ENCODE measurements at places on chromosomes 6 and 20.

GRCh38 chr6:72972579-72972978 is 252.7 kb downstream of the KHDC1L start:
- no peak for DNase-seq

GRCh38 chr6:14645841-14646240 is 528.3 kb downstream of the CD83 start:
- DNase-seq, result peak; percentile 7

GRCh38 chr6:169337886-169338445 is 84.3 kb upstream of the THBS2 start:
- no peak for DNase-seq

GRCh38 chr6:24910961-24911725 is 24.6 kb downstream of the RIPOR2 start:
- no peak for DNase-seq

GRCh38 chr6:105774247-105774646 is 311.9 kb upstream of the PRDM1 start:
- DNase-seq, result no peak

GRCh38 chr6:50829898-50830444 is 11.3 kb downstream of the TFAP2B start:
- DNase-seq, result no peak

- no peak for DNase-seq
These were observed 34.5 kb downstream of the ABRACL start for GRCh38 chr6:139062932-139063646.

DNA sequence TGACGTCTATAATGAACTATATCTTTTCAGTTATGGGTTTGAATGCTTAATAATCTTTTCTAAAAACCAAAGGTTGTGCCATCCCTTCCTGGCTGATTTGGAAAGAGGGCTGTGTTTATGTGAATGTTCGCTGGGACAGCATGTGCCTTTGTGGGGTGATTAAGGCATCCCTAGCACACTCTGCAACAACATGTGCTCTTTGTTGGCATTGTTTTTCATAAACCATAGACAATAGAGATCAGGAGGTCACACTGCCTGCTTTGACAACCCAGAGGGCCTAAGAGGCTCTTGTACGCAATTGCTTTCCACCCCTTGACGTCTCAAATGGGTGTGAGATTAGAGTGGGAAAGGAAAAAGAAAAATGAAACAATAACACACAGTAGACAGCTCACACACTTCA is 116.0 kb downstream of the LRRC1 start:
- no peak for DNase-seq

DNA sequence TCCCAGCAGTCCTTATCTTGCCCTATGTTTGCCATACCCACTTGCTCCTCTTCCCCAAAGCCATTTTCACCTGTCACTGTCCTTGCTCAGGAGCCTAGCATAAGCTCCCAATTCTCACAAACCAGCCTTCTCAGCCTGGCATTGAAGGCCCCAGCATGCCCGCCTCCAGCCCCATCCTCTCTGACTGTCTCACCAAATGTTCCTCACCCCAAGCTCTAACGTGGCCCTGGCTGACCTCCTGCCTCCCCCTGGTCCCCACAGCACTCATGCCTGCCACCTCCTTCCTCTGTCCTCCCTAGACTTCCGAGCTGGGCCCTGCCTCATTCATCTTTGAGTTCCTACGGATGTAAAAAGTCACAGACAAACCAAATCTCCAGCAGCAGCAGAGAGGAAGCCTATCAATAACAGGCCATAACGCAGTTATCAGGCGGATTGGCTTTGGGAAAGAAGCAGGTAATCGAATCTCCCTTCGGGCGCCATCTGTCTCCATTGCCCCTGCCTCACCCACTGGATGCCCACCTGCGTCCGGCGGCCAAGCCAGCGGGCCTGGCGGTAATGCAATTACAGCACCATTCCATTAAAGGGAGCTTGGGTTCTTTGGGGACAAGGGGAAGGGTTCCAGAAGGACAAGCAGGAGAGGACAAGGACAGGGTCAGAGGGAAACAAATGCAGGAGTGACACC is 104.4 kb downstream of the MRPL14 start:
- DNase-seq, result no peak

DNA sequence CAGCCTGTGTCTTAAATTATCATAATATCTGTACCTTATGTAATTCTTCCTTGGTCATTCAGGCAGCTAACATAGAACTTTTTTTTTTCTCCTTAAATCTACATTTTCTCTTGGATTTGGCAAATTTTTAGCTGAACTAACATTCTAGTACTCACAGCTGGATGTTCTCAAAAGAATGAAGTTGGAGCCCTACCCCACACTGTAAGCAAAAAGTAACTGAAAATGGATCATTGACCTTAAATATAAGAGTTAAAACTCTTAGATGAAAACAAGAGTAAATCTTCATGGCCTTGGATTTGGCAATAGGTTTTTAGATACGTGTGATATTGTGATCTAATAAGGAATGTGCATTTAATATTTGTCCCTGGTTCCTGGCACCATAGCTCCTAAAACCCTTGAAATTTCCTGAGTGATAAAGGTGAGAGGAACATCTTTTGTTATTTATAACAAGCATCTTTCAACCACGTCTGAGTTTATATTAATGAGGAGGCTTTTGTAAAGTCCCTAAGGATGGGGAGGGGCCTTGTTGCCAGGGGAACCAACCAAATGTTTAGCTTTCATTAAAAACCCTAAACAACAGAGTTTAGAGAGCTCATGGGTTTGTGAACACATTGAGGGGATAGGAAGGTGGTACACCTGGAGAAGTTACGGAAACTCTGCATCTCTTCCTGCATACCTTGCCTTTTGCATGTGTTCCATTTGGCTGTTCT is 106.1 kb upstream of the ADGRF4 start:
- no peak for DNase-seq

- DNase-seq, result no peak
These were observed 609 bp downstream of the PGM3 start for GRCh38 chr6:83192456-83192855.

GRCh38 chr6:39979461-39980328 is 45.4 kb upstream of the MOCS1 start:
- DNase-seq, result no peak

DNA sequence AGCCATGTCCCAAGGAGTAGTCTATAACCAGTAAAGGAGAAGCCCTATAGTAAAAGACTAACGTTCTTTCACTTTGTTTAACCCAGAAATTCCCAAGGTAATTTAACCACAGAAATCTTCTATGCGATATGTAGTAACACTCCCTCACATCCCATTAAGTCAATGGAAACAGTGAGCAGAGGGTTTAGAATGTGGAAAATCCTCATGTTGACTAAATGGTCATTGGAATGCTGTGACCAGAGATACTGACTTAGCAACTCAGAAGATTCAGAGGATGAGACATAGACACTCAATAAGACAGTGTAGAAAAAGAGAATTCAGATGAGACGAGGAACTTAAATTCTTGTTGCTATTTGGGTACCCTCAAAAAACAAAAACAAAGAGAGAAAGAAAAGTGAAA is 562.2 kb upstream of the NOX3 start:
- peak; percentile 37 for DNase-seq

- no peak for DNase-seq
These were observed 24.2 kb downstream of the GLP1R start for GRCh38 chr6:39072830-39073229.

- no peak for DNase-seq
These were observed 1067.5 kb upstream of the MAP3K7 start for GRCh38 chr6:91654357-91654756.

- DNase-seq, result no peak
These were observed 4.2 kb downstream of the NKX2-4 start for GRCh38 chr20:21393166-21393565.

- DNase-seq, result peak; percentile 24
These were observed 25.5 kb upstream of the KCNK16 start for GRCh38 chr6:39347906-39348585.

DNA sequence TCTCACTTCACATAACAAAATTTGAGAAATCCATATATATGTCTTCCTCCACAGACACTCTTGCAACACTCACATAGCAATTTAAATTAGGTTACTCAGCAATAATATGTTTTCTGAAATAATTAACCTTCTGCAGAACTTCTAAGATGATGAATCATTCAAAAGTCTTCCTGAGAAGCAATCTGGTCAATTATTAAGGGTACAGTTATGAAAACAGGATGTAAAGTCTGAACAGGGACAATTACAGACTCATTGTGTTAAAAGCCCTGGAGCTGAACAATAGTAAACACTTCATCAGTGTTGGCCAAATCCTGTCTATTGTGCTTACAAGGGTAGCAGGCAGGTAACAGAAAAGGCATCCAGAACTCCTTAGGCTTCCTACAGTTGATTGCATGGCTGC is 75.4 kb downstream of the FILIP1 start:
- DNase-seq, result peak; percentile 78

- no peak for DNase-seq
These were observed 118.1 kb downstream of the TOX2 start for GRCh38 chr20:44032583-44033331.

- no peak for DNase-seq
These were observed 515.0 kb downstream of the QKI start for GRCh38 chr6:163929538-163929937.

DNA sequence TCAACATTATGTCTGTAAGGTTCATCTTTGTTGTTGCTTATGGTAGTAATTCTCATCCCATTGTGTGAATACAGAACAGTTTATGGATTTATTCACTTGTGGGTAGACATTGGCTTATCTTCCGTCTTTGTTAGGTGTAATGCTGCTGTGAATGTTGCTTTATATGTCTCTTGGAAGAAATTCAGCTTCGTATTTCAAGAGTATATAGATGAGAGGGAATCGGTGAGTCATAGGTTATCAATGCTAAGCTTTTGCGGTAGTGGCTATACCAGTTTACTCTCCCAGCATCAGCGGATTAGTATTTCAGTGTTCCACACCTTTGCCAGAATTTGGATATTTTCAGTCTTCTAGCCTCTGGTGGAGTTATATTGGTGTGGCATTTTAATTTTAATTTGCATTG is 77.8 kb downstream of the ZFAND3 start:
- no peak for DNase-seq

DNA sequence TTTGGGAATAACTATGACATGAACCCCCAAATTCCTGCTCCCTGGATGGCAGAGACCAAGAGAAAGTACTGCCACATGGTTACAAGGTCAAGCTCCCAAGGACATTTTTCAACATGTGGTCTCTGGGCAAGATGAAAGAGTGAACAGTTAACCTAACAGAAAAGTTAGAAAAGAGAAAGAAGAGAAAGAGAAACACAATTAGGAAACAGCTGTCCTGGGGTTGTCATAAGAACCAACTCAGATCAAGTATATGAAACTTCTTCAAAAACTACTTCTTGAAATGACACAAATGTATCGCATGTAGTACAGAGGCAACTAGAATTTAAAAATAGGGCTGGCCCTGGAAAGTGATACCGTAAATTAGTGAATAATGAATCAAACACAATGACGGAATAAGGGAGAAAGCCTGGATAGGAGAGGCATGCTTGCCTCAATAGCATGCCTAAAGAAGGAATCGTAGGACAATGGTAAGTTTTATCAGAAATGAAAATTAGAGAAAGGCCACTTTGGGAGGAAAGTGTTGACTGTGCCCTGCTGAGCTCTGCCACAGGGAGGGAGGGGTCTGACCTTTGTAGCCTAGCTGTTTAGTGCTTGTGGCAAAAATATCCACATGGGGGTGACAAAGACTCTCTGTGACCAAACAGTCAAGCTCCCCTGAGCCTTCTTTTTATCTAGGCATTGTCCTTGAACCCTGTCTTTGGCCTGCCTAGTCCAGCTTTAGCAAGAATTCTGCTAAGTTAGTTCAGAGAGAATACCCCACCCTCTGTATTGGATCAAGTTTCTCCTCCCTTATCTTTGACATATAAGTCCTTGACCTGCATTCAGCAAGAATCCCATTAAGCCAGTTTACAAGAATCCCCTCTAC is 4.3 kb upstream of the DCBLD1 start:
- no peak for DNase-seq

GRCh38 chr6:10719296-10719963 is 3.4 kb upstream of the TMEM14C start:
- no peak for DNase-seq

DNA sequence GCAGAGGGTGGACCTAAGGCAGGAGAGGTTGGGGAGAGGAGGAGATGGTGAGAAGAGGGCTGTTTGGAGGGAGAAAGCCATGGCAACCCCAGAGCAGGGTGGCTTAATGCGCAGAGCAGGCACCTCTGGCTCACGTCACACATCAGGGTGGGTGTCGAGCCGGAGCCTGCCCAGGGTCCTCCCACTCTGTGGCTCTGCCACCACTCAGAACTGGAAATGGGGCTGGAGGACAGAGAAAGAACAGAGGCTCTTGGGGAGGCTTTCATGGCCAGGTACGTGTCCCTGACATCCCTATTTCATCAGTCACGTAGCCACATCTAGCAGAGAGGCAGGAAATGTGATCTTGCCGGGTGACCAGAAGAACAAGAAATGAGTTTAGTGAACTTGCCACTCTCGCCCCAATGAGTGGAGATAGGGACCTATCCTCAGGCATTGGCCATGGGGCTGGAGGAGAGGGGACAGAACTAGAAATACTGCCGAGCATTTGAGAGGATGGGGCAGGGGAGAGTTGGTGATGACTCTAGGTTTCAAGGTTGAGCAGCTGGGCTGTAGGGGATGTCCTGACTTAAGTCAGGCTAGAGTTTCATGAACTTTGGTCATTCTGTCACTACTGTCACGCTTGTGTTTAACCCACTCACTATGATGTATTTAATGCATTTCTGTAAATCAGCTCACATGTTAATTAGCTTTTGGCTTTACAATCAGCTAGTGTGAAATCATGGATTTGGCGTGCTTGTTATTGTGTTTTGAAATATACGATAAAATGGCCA is 52.7 kb downstream of the CDH26 start:
- no peak for DNase-seq

DNA sequence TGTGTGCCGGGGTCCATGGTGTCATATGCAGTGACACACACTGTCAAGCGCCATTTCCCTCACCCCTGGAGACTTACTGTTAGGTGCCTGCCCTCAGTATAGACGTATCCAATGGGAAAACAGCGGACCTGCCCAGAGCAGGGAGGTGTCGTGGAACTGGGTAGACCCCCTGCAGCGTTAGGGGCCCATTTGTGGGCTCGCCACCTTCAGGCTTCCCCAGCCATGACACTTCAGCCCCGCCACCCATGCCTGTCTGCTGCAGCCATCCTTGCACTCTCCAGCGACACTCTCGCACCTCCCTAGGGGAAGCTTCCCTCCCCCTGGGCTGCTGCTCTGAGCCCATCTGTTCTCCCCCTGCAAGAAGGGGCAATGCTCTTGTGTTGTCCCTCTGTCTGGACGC is 43.2 kb downstream of the STK35 start:
- no peak for DNase-seq

- no peak for DNase-seq
These were observed 166.1 kb downstream of the TMEM242 start for GRCh38 chr6:157157258-157157657.

- DNase-seq, result no peak
These were observed 435 bp upstream of the ZNF322 start for GRCh38 chr6:26660000-26660361.

All from RCC 7860 (cell line).